PC-9 (cell line): ENCODE measurements at places on chromosomes 7 and 10.
A peak's percentile ranks its signal among the peaks of the same experiment; 100 is the strongest.

DNA sequence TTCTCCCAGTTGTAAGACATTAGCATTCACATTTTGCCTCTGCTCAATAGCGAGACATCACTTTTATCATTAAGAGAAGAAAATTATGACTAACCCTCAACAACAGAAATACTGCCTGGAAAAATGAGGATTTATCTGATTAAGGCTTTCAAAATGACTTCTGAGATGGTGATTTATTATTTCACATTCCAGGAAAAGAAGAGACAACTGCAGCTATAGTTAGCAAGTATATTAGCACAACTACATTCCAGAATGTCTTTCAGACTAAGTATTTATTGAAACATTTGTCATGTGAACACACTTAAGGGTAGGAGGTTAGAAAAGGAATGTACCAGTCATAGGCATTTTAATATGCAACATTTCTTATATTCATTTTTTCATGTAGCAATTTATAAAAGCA, 162.0 kb downstream of the IQUB start:
- no peak overlapping the region for H3K27ac ChIP-seq
- no peak for DNase-seq
- no peaks in the 10 kb centered on the region for H3K36me3 ChIP-seq
- H3K27me3 ChIP-seq = no peaks in the 10 kb centered on the region
- no peak overlapping the region for H3K4me3 ChIP-seq

DNA sequence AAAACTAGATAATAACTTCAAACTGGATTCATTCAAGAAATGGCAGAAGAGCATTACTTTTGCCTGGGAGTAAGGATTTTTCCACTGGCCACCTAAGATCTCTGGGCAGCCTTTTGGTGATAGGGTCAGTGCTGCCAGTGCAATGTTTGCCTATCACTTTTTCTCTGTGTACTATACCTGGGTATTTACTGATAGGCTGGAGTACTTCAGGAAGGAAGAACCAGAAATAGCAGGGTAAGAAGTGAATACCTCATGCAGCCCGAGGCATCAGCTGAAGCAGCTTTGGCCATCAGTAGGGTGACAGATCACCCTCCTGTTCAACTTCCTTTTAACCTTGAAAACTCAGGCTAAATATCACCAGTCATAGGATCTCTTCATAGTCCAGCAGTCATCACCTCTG, 5.5 kb upstream of the PAPSS2 start:
- no peak overlapping the region for H3K4me3 ChIP-seq
- peaks cover 15% of the 10 kb centered on the region; the same call in 1 of the 2 replicates for H3K4me1 ChIP-seq
- H3K27me3 ChIP-seq = no peaks in the 10 kb centered on the region
- no peaks in the 10 kb centered on the region for H3K36me3 ChIP-seq
- no peak overlapping the region for H3K27ac ChIP-seq

- no peak overlapping the region for H3K27ac ChIP-seq
- H3K36me3 ChIP-seq = no peaks in the 10 kb centered on the region
- DNase-seq = no peak
These were observed 51.7 kb downstream of the DIP2C start for GRCh38 chr10:637771-638195.

- H3K4me3 ChIP-seq = no peak overlapping the region
- no peaks in the 10 kb centered on the region for H3K27me3 ChIP-seq
- no peaks in the 10 kb centered on the region for H3K36me3 ChIP-seq
- no peak overlapping the region for H3K27ac ChIP-seq
- DNase-seq = no peak
These were observed 2.7 kb downstream of the IL2RA start for GRCh38 chr10:6059506-6059905.

- no peaks in the 10 kb centered on the region for H3K27me3 ChIP-seq
- no peak overlapping the region for H3K4me3 ChIP-seq
- H3K36me3 ChIP-seq = no peaks in the 10 kb centered on the region
These were observed 105.5 kb downstream of the KCNMA1 start for GRCh38 chr10:77532068-77532467.

GRCh38 chr7:73442222-73442902, 8.8 kb downstream of the FZD9 start:
- H3K4me1 ChIP-seq = no peaks in the 10 kb centered on the region
- no peak overlapping the region for H3K27ac ChIP-seq
- H3K27me3 ChIP-seq = no peaks in the 10 kb centered on the region

DNA sequence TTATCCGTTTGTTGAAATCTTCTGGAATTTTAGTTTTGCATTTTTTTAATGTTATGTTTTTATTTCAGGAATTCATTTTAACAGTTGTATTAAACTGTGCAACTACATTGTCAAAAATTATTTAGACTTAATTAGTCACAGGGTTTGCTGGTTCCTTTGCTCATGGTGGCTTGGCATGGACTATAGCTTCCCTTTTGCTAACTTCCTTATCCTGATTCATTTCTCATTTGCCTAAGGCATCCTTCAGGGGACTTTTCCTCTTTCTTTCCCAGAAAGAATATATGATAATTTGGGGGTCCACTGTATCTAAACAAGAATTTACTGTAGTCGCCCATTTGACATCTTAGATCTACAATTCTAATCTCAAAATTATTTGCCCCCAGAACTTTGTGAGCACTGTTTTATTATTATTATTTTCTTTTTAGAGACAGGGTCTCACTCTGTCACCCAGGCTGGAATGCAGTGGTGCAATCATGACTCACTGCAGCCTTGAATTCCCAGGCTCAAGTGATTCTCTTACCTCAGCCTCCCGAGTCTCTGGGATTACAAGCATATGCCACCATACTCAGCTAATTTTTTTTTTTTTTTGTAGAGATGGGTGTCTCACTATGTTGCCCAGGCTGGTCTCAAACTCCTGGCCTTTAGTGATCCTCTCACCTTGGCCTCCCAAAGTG, 13.9 kb downstream of the FIGNL1 start:
- peak; percentile 36 for DNase-seq
- H3K27me3 ChIP-seq = no peaks in the 10 kb centered on the region
- H3K4me1 ChIP-seq = peaks cover 17% of the 10 kb centered on the region
- peak overlapping the region; percentile 85 for H3K27ac ChIP-seq
- 0 out of 2 replicates have a peak, but pooled peaks cover 10% of the 10 kb centered on the region for H3K36me3 ChIP-seq

DNA sequence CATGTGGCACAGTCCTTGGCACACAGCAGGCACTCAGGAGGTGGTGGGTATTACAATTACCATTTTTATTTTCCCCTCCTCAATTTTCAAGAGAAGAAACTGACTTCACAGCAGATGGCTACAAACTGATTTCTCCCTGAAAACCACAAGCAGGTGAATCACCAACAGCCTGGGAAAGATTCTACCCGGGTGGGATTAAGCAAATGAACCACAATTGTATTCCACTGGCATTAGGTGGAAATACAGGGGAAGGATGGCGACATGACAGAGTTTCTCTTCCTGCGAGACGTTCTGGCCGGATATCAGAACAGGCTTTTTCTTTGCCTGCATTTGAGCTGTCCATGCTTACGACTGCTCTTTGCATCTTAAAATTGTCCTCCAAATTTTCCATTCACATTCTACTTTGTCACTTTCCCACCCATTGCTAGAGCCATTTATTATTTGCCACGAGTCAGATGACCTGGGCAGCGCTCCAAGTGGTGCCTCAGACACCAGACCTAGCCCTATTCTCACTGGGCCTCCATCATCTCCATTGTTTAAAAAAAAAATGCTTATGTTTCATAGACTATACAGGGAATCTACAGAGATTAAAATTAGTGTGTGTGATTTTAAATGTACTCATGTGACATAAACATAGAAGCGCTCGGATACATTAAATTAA, 4.6 kb downstream of the DENND11 start:
- no peaks in the 10 kb centered on the region for H3K36me3 ChIP-seq
- H3K27ac ChIP-seq = no peak overlapping the region
- H3K4me1 ChIP-seq = peaks cover 23% of the 10 kb centered on the region
- no peaks in the 10 kb centered on the region for H3K27me3 ChIP-seq
- no peak overlapping the region for H3K4me3 ChIP-seq

- no peaks in the 10 kb centered on the region for H3K27me3 ChIP-seq
- peaks cover 19% of the 10 kb centered on the region for H3K4me1 ChIP-seq
- peak overlapping the region; percentile 51 for H3K27ac ChIP-seq
- H3K4me3 ChIP-seq = no peak overlapping the region
These were observed 134.9 kb downstream of the ADRA2A start for GRCh38 chr10:111211706-111212105.

DNA sequence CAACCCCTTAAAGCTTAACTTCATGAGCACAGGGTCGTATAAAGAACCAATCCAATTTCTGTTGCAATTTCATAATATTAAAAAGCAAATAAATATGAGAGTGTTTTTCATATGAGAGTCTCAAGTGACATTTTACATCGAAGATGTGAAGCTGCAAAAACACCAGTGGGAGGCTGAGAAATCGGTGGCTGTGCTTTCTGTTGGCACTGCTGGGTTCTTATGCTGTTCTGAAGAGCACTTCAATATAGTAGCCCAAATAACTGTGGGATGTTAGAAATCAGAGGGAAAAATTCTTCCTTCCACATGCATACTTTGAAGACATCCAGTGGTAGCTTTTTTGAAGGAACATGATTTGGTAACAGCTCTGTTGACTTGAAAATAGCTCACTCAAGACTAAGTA, 245.8 kb downstream of the ARHGAP21 start:
- H3K4me1 ChIP-seq = peaks cover under 1% of the 10 kb centered on the region; the same call in 1 of the 2 replicates
- H3K4me3 ChIP-seq = no peak overlapping the region
- no peaks in the 10 kb centered on the region; the same call in 1 of the 2 replicates for H3K36me3 ChIP-seq
- H3K27me3 ChIP-seq = no peaks in the 10 kb centered on the region

- DNase-seq = no peak
- no peak overlapping the region for H3K27ac ChIP-seq
- H3K4me1 ChIP-seq = peaks cover 27% of the 10 kb centered on the region
- no peaks in the 10 kb centered on the region for H3K36me3 ChIP-seq
These were observed 313.2 kb downstream of the AHR start for GRCh38 chr7:17611611-17612010.

DNA sequence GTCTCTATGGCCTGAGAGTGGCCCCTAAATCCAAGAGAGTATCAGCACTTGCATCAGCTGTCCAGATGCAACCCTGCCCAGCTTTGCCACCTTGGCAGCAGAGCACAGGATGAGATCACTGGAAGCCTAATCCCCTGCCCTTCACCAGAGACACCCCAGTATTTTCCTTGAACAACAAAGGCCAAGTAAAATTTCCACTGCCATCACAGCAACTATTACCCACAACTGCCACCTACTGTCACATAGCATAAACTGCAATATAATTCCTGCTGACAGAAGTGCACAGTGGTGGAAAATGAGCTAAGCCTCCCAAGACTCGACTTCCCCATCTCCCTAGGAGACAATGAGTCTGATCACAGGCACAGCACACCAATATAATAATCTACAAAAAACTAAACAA, 462.8 kb upstream of the ZWINT start:
- H3K36me3 ChIP-seq = no peaks in the 10 kb centered on the region
- H3K4me3 ChIP-seq = no peak overlapping the region
- no peaks in the 10 kb centered on the region for H3K27me3 ChIP-seq
- H3K27ac ChIP-seq = no peak overlapping the region
- no peak for DNase-seq
- no peaks in the 10 kb centered on the region for H3K4me1 ChIP-seq

DNA sequence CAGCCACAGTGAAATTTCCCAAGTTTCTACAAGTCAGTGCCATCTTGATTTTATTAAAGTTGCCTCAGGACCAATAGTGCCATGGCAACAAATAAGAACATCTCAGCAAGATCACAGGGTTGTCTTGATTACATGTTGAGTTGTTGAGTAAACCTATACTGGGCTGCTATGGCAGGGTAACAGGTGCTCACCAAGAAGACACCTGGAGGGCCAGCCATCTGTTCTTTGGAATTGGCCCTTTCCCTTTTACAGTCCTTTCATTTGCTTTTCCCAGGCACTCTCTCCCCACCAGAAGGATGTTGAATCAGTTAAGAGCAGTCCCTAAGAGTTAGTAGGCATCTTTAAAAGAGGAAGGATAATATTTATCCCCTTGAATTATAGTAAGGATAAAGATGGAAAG, 582.0 kb downstream of the TNS3 start:
- no peaks in the 10 kb centered on the region for H3K36me3 ChIP-seq
- DNase-seq = no peak
- H3K4me3 ChIP-seq = no peak overlapping the region
- no peaks in the 10 kb centered on the region for H3K4me1 ChIP-seq
- H3K27me3 ChIP-seq = no peaks in the 10 kb centered on the region

DNA sequence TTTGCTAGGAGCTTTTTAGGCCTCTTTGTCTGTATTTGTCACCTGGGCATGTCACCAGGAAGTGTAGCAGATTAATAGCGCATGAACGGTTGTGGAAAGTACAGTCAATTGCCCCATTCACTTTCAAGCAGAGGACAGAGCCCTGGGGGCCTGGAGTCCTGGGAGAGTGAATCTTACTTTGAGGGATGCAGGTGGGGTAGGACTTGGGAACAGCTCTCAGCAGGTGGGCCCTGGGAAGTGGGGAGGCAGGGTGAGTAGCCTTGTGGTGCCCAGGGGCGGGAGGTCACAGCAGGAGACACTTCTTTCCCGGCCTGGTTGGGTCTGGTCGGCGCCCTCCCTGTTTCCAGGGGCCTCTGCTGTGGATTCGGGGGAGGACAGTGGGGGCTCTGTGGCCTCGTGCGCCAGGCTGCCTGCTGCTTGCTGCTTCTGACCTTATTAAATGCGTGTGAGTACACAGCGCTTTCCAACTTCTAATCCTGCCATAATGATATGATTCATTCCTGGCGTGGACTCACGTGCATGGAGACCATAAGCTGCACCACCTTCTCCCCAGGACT, 51.6 kb upstream of the AQP1 start:
- H3K4me1 ChIP-seq = peaks cover 26% of the 10 kb centered on the region
- H3K27ac ChIP-seq = peak overlapping the region; percentile 55
- DNase-seq = peak; percentile 94
- no peaks in the 10 kb centered on the region for H3K36me3 ChIP-seq
- no peaks in the 10 kb centered on the region for H3K27me3 ChIP-seq

DNA sequence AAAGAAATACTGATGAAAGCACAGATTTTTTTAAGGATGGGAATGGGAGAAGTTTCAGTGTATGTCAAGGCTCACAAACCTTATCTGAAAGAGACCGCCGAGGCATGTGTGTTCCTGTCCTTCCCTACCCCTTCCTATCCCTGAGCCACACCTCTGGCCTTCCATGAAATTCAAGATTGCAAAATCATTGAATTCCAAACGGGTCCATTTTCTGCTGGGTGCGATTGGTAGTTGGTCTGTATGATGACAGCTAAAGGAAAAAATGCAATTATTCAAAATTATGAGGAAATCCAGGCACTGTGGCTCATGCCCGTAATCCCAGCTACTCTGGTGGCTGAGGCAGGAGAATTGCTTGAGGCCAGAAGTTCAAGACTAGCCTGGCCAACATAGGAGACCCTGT, 170.1 kb downstream of the ARHGAP12 start:
- no peak for DNase-seq
- no peaks in the 10 kb centered on the region for H3K27me3 ChIP-seq
- no peak overlapping the region for H3K4me3 ChIP-seq
- no peak overlapping the region for H3K27ac ChIP-seq

DNA sequence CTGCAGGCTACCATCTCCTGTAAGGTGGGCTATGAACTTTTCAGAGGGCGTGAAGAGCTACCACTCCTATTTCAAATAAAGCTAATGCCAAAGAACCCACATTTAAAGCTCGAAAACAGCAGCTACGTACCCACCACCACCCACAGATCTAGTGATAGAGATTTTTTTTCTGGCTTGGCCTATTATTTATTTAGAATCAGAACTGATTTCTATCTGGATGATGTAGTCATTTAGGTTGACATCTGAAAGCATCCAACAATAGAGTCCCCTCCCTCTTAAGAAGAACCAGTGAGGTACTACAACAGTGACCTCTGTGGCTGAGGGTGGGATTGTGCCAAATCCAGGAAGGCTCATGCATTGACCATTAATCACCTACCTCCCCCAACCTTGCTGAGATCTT, 113.8 kb upstream of the ADO start:
- no peak overlapping the region for H3K4me3 ChIP-seq
- no peaks in the 10 kb centered on the region for H3K27me3 ChIP-seq
- no peaks in the 10 kb centered on the region for H3K36me3 ChIP-seq
- no peak for DNase-seq
- no peak overlapping the region for H3K27ac ChIP-seq
